HT1080 (cell line): ENCODE measurements at places on chromosomes 11 and 22. TPM values are rescaled to one million over a fixed set of nuclear protein-coding genes. Genes with fewer than 3 reads are reported as not detected.

Gene SMTNL1
- not detected in 2 replicates for total RNA-seq

Gene SYT13
- 0.03 and 0.63 TPM in 2 replicates for total RNA-seq

Gene MS4A2
- total RNA-seq, result not detected in 2 replicates

Gene NDUFC2
- 244 and 279 TPM in 2 replicates for total RNA-seq

Gene TMEM9B
- total RNA-seq, result 44.6 and 52.8 TPM in 2 replicates

Gene YPEL1
- total RNA-seq, result 0.17 and 0.21 TPM in 2 replicates

Gene WNT11
- not detected in 2 replicates for total RNA-seq

Gene SMTN
- total RNA-seq, result 96.3 and 116 TPM in 2 replicates

Gene APOC3
- total RNA-seq, result not detected in 2 replicates

Gene PPFIBP2
- total RNA-seq, result 1.2 and 2.6 TPM in 2 replicates

Gene RBM4
- total RNA-seq, result 93.9 and 99.1 TPM in 2 replicates

Gene LMO1
- total RNA-seq, result 0.18 and 0.30 TPM in 2 replicates

Gene GGT5
- not detected in 2 replicates for total RNA-seq

Gene NTM
- total RNA-seq, result 46.5 and 65.7 TPM in 2 replicates

Gene GNG3
- not detected in 2 replicates for total RNA-seq

Gene SYT8
- total RNA-seq, result not detected in 2 replicates

Gene RAB36
- total RNA-seq, result 1.4 and 1.9 TPM in 2 replicates

Gene TEX54
- total RNA-seq, result 0.66 TPM in 1 of 2 replicates, not detected in the other

Gene MICAL2
- total RNA-seq, result 254 and 314 TPM in 2 replicates
